ENCODE measurements at places on chromosomes 5 and 9. TPM values are rescaled to one million over a fixed set of nuclear protein-coding genes. Genes with fewer than 3 reads are reported as not detected.

GRCh38 chr9:93090091-93090655 lies 5.8 kb upstream of the CARD19 start:
- no peak for DNase-seq

DNA sequence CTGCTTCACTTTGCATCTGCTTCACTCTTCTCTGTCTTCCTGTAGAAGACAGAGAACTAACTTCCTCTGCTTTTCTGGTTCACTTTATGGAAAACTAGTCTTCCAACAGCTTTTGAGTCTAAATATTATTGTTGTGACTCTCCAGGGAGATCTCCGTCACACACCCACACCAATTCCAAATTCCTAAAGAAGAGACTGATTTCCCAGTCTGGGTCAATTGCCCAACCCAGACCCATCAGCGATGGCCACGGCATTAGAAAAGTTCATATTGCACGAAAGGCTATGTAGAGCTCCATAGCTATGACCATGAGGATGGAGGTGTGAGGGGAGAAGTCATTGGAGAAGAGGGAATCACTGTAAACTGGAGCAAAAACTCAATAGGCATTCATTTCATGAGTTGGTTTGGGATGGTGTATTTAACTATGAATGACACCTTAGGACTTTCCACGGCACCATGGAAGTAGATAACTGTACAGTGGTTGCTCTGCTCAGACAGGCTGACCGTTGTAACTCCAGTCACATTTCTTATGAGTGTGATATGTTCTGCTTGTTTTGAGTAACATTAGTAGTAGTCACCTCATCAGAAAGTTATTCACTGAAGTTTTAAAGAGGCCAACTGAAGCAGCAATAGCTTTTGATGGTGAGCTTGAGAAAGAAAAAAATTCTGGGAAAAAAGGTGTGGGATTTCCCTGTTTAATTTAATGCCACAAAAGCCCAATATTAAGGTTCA lies 78.1 kb upstream of the MAMDC2 start:
- DNase-seq, result no peak

DNA sequence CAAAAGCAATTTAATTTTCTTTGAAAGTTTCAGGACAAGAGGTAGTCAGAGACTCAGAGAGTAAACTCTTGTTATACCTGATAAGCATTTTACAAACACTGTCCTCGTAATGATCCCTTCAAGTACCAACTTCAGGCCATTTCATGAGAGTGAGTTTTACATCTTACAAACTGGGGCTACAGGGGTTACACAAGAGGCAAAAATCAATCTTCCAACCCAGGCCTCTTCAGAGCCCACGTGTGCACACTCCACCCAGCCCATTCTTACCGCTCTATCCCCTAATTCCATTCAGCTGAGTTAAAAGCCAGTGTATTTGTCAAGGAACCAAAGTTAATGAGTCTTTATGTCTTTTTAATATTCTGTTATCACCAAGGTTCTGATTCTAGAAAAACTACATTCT lies 46.5 kb downstream of the PSMB7 start:
- no peak for DNase-seq

GRCh38 chr9:89387197-89387849 lies 69.0 kb downstream of the SECISBP2 start:
- DNase-seq, result no peak

- no peak for DNase-seq
Measured at GRCh38 chr5:42798284-42799240, 13.1 kb downstream of the SELENOP start.

DNA sequence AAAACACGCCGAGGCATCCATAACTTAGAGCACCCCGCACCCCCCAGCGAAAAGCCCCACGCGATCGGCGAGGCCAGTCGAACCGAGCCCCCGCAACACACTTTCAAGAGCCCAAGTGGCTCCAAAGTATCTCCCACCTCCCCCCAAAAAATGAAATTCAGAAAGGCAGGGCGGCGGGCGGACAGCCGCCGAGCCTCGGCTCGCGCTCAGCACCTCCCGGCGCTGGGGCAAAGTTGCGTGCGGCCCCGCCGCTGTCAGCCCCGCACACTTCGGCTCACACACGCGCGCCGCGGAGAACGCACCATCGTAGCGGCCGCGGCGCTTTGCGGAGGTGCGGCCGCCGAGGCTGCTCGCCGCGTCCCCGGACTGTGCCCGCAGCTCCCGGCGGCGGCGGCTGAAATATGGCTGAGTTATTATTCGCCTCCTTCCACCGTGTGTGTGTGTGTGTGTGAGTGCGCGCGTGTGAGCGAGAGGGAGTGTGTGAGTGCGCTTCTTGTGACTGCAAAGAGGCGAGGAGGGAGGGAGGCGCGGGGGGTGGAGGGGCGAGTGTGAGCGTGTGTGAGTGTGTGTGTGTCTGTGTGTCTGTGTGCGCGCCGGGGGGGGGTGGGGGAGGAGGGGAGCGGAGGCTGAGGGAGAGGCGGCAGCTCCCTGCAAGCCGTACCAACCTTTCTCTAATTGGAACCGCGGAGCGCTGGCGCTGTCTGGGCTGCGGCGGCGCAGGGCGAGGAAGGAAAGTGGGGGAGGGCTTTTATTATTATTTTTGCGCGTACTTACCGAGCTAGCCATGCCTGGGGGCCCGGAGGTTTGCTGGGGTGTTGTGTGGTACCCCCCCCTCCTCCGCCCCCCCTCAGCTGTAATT lies 599 bp downstream of the MLLT3 start:
- DNase-seq, result peak; percentile 48

GRCh38 chr5:35133186-35133585 lies 85.4 kb upstream of the AGXT2 start:
- DNase-seq, result no peak

GRCh38 chr5:127031147-127031862 lies 947 bp upstream of the MARCHF3 start:
- DNase-seq, result no peak

DNA sequence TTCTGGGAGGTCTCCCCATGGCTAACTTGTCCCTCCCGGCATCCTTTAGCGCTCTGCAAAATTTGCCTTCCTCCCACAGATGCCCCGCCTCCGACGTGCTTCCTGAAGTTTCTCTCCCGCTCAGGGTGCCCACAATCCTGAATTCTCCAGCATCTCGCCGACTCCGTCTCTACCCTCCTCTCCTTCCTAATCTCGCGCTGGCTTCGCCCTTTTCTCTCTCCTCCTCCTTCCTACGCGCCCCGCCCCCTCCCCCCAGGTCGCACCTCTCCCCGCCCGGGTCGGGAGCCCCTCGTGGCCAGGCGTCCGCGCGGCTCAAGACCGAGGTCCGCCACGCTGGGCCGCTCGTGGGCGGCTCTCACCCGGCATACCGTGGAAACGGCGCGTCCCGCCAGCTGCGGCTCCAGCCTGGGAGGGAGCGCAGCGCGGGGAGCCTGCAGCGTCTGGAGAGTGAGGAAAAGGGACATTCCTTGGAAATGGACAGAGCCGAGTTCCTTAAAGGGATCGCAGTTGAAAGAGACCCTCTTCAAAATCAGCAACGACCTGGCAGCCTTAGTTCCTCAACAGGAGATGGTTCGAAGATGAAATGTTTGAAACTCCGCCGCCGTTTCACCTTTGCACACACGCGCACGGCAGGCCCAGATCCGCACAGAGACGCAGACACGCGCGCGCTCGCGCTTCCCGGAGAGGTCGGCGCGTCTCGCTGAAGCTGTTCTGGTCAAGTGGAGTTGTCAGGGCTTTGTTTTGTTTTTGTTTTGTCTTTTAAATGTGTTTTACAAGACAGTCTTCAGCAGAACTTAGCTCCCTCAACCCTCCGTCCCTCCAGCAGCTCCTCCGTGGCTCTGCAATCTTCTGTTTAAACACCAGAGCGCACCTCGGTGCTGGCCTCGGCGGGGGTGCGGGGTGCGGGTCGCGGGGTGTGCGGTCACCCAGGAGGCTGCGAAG lies 5.0 kb upstream of the IRX2 start:
- DNase-seq, result no peak

DNA sequence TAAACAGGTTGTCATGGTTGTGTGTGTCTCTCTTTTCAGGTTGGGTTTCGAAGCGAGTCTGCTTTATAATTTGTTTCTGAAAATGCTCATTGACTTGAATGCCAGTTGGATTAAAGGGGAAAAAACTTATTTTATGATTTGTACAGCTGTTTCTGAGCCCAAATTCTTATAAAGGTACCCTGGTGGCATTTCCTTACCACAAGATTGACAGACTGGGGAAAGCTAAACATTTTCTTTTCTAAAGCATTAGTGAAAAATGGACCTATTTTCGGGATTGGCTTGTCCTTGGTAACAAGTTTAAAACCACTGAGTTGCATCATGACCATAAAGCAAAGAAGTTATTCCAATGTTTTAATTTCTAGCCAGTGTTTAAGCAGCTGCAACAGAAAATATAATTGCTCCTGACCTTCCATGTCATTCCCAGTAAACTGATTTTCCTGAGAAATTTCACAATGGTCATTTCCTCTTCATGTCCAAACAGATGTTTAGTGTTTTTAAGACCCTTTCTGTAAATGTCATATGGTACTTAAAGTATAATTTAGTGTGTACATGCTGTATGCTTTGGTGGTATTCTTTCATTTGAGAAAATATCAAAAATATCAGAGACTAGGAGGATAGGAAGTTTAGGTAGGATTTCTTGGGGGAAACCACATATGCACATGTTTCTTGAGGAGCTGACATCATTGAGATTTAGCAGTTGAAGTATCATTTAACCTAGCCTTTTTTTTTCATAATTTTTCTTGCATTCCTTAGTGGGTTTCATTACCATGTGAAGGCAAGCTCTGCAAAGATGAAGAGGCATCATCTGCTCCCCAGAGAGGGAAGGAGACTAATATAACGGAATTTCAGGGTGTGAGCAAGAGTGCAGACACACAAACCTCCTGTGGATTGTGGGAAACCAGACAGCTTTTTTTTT lies 667.1 kb upstream of the RGMB start:
- DNase-seq, result no peak

GRCh38 chr5:12284604-12285003 lies 380.4 kb upstream of the CTNND2 start:
- no peak for DNase-seq

- DNase-seq, result no peak
Measured at GRCh38 chr5:152378730-152379129, 26.3 kb downstream of the NMUR2 start.

DNA sequence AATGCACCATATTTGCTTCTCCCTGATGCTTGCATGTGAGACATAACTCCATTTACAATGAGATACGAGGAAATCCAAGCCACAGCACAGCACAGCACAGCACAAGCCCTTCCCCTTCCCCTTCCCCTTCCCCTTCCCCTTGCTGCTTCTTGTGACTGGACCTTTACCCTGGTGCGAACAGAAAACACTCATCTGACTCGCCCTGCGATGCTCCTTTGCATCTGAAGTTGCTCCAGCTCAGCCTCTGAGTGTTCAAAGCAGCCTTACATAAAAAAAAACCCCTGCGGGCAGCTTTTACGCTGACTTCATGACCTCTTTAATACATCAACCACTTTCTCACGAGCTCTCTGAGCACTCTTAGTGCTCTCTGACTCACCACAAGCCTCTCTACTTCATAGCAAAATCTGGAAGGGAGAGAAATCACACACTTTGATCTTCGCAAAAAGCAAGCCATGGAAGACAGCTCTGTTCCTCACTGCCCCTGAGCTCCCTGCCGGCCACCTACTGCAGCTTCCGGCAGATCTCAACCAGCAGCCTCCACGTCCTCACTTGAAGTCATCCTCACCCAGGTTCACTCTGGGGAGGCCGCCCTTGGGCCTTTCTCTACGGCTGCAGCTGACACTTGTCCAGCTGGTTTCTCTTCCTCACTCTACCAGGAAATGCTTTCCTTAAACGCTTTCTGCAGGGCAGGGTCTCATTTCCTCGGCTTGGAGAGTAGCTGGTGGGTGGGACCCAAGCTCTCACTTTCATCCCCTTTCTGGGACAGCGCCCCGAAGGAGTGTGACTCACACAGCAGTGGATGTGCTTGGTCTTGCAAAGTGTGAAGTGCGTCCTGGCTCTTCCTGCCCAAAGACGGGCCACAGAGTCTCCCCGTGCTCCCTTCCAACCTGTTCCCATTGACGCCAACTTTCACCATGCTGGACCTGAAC lies 5.3 kb downstream of the SLC34A1 start:
- DNase-seq, result peak; percentile 75

DNA sequence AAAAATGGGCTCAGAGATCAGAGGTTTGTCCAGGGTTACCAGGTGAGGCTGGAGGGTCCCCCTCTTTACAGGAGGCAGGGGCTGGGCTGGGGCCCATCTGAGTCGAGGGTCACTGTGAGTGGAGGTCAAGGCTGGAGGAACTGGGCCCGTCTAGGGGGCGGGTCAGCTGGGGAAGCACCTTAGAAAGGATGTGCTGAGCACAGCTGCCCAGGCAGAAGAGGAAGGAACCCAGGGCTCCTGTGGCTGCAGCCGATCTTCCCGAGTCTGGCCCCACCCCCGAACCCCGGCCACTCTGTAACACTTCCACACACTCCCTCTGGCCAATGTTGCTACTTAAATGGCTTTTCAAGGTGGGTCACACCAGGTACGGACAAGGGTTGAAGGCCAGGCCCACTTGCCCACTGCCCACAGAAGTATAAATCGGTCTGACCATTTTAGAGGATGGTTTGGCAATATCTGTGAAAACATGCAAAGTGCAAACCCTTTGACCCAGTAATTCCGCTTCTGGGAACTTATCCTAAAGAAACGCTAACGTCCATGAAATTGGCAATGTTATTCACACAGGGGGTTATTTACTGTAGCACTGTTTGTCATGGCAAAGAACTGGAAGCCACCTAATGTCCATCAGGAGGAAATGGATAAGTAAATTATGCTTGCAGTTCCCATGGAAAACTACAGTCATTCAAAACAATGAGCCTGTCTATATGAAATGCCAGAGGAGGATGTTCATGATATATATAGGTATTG lies 30.5 kb upstream of the EEIG1 start:
- peak; percentile 50 for DNase-seq

DNA sequence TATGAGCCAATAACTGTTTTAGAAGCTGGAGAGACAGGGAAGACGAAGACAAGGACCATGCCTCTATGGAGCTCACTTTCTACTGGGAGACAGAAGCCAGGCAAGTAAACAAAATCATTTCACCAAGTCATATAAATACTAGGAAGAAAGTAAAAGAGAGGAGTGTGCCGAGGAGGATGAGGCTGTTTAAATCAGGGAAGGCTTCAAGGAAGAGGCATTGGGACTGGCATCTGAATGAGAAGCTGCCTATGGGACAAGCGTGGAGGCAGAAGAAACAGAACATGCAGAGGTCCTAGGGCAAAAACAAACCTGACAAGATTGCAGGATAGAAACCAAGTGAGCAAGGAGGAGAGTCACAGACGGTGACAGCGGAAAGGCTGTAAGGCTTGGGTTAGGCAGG lies 68.1 kb upstream of the CPLX2 start:
- no peak for DNase-seq

- DNase-seq, result no peak
Measured at GRCh38 chr5:114101153-114101552, 260.7 kb upstream of the KCNN2 start.

GRCh38 chr9:101229606-101230005 lies 155.2 kb downstream of the BAAT start:
- no peak for DNase-seq

NEURL1B gene
- polyA plus RNA-seq, result 0.19 TPM

CDH6 gene
- not detected for polyA plus RNA-seq

IFNA17 gene
- polyA plus RNA-seq, result not detected

SPATA31C1 gene
- polyA plus RNA-seq, result not detected

INSL4 gene
- not detected for polyA plus RNA-seq

SPATA6L gene
- polyA plus RNA-seq, result not detected

SPINK6 gene
- polyA plus RNA-seq, result not detected

FOXD4 gene
- polyA plus RNA-seq, result not detected

SOHLH1 gene
- not detected for polyA plus RNA-seq

PDCD1LG2 gene
- polyA plus RNA-seq, result 0.41 TPM

NKD2 gene
- polyA plus RNA-seq, result not detected

RASEF gene
- polyA plus RNA-seq, result not detected

TLX3 gene
- not detected for polyA plus RNA-seq

All from CD14-positive monocyte (primary cell).